ENCODE measurements at places on chromosomes 16 and 17.
A peak's percentile ranks its signal among the peaks of the same experiment; 100 is the strongest.

- no peak for DNase-seq
These were observed 3.5 kb downstream of the KRT40 start for GRCh38 chr17:40980596-40980995.

DNA sequence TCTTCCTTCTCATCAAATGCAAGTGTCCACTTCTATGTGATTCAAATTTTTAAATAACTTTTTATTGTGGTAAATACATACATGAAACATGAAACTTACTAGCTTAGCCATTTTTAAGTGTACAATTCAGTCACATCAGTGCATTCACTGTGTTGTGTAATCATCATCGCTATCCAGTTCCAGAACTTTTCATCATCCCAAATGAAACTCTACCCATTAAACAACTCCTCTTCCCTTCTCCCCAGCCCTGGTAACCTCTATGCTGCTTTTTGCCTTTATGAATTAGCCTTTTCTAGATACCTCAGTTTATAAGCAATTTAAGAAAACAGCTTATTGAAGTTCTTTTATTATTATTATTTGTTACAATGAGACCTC is 41.1 kb upstream of the IL34 start:
- no peak for DNase-seq

- DNase-seq, result no peak
These were observed 49.3 kb downstream of the TMC6 start for GRCh38 chr17:78079253-78079652.

- DNase-seq, result no peak
These were observed 37.9 kb upstream of the SLC38A10 start for GRCh38 chr17:81332914-81333528.

GRCh38 chr17:77882481-77883212 is 75.9 kb upstream of the TNRC6C start:
- no peak for DNase-seq

- DNase-seq, result peak; percentile 66
These were observed 46.9 kb downstream of the TUBD1 start for GRCh38 chr17:59845595-59846393.

- DNase-seq, result no peak
These were observed 439.3 kb upstream of the GOT2 start for GRCh38 chr16:59173408-59173831.

DNA sequence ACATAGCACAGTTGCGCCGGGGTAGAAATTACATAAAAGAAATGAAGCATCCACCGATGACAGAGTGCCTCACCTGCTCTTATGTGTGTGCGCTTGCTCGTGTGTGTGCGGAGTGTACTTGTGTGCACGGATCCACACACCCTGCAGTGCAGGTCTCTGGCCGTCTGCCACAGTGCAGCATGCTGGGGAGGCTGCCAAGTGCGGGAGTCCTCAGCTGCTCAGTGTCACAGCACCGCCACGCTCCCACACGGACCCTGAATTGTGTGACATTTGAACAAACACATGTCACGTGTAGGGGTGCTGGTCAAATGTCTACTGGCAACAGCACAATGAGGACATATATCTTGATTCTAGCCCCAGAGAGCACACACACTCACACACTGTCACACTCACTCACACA is 243.0 kb upstream of the MYOCD start:
- DNase-seq, result no peak

GRCh38 chr17:55086635-55087058 is 118.1 kb downstream of the STXBP4 start:
- peak; percentile 40 for DNase-seq

DNA sequence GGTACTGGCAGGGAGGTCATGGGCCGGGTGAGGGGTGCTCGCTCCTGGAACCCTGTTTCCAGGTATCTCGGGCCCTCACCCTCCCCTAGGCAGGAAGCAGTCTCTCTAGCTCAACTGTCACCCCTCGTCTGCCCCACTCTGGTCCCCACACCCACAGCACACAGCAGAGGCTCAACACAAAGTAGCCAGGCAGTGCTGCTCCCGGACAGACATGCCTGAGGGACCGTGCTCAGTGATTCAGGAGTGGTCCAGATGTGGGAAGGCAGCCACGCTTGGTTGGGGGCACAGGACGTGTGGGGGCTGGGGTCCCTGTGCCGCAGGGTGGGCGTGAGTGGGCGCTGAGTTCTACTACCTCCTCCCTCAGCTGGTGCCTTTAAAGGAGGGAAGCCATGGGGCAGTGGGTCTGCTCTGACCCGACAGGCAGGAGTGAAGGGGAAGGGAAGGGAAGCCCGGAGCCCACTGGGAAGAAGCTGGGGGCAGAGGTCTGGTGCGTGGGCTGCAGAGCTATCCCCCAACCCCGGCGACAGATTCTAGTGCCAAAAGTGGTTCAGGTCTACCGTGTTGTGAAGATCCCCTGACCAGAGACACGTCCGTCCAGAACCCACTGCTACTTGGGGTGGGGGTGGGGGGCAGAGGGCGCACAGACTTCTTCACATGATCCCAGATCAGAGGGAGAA is 11.8 kb downstream of the SLC16A3 start:
- DNase-seq, result no peak

DNA sequence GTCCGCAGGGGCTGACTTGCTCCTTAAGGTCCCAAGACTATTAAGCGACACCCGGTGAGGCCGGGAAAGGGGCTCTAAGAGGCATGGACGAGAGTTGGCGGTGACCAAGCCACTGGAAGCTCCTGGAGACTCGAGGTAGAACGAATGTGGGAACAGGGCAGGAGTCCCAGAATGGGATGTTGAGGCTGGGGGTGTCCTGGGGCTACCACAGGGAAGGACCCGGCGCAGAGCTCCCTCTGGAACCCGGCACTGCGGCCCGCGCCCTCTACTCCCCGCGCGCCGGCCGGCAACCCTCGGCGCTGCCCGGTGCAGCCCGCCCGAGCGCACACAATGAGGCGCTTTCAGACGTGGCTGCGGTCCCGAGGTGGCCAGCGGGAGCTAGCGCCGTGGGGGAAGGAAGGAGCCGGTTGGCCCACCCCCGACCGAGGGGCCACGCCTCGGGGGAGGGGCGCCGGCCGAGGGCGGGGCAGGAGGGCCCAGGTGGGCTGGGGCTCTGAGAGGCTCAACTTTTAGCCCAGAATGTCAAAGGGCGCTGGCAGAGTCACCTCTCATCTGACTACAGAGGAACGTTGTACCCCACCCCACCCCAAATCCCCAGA is at the start of gene CHST6:
CHST6 (minus strand) TSS at position 366 of the 599 bp plus-strand sequence. CDS start 15,613 bp downstream, outside the sequence.
- DNase-seq, result no peak

GRCh38 chr16:19680881-19681340 is 37.1 kb downstream of the KNOP1 start:
- no peak for DNase-seq

DNA sequence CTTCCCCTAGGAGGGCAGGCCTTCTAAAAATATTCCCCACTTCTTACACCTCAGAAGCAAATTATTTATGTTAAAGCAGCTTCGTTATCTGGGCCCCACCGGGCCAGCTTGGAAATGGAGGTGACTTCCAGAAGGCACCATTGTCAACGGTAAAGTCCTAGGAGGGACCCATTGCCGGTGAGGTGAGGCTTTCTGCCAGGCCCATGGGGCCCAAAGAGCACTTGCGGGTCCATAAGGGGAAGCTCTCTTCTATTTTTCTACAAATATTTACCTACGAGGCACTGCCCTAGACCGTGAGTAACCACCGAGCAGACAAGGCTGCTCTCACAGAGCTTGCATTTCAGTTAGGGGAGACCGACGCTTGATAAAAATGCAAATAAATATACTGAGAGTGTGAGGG is 41.5 kb downstream of the C16orf78 start:
- DNase-seq, result no peak

DNA sequence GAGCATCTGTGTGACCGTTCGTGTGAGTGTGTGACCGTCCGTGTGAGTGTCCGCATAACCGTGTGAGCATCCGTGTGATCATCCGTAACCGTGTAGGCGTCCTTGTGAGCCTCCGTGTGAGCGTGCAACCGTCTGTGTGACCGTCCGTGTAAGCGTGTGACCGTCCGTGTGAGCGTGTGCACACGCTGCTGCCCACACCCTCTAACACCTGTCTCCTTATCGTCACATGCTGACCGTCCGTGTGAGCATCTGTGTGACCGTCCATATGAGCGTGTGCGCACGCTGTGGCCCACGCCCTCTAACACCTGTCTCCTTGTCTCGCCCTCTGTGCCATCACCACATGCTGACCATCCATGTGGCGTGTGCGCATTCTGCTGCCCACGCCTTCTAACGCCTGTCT is 31.1 kb downstream of the NME3 start:
- no peak for DNase-seq

DNA sequence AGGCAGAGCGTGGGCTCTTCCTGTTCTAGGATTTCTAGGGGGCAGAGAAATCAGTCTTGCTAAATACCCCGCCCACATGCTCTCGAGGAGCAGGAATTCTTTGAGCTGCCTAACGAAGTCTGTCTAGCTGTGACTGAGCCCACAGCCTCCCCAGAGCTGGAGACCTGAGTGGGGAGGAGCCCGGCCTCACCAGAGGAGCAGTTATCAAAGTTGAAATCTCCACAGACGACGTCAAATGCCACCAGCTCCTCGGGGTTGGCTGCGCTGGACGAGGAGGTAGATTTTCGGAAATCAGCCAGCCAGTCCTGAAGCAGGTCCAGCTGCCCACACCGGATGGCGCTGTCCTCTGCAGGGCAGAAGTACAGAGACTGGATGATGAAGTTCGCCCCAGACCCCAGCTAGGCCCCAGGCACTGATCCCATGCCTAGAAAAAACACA is 53.8 kb downstream of the PRMT7 start:
- no peak for DNase-seq

- DNase-seq, result no peak
These were observed 4.7 kb downstream of the AMFR start for GRCh38 chr16:56420613-56421012.

DNA sequence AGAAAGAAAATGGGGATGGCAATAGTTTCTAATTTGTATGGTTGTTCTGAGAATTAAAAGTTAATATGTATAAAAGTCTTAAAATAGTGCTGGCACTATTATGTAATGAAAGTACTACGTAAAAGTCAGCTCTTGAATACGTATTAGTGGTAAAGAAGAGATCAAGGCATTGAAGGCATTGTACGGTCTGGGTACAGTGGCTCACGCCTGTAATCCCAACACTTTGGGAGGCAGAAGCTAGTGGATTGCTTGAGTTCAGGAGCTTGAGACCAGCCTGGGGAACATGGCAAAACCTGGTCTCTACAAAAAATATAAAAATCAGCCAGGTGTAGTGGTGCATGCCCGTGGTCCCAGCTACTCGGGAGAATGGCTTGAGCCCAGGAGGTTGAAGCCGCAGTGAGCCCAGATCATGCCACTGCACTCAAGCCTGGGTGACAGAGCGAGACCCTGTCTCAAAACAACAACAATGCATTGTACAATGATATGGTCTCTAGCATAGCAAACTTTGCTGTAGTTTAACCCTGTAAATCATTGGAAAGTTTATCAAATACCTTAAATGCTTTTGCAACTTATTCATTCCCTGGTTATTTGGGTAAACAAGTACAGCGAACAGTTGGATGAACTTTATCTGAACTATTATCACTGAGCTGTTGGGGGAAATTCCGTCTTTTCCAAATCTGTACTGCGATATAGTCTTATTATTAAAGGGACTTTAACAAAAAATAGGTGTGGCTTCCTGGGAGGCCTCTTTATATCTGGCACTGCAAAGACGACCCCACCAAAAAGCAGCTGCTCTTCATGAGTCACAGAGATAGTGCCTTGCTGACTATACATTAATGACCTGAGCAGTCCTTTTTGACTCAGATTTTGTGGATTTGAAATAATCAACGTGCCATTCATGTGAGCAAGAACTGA is 73.6 kb downstream of the GPRC5B start:
- peak; percentile 96 for DNase-seq

GRCh38 chr16:67449739-67450138 is 18.8 kb downstream of the HSD11B2 start:
- DNase-seq, result no peak

DNA sequence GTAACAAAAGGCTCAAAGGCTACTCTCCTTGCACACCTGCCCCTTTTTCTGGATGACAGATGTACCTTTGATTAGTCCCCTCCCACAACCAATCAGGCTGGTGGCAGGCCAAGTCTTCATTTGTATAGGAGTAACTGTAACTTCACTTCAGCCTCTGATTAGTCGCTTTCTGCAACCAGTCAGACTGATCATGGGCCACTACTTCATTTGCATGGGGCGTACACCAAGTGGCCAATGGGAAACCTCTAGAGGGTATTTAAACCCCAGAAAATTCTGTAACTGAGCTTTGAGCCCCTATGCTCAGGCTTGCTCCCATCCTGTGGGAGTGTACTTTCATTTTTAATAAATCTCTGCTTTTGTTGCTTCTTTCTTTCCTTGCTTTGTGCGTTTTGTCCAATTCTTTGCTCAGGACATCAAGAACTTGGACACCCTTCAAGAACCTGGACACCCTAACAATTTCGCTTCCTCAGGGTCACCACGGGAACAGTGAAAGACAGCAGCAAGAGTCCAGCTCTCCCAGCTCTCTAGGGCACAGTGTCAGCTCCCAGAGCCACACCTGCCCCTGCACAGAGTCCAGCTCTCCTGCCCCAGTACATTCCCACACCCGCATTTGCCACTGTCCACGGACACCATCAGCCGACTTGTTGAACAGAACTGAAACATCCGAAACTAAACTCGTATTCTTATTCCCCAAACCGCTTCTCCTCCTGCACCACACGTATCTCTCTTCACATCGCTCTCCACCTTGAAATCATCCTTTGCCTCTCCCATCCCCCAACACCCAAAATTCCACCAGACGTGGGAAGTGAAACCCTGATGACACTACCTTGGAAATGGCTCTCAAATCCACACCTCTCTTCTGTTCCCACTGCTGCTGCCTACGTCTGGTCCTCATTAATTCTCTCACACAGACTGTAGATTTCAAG is 53.4 kb downstream of the ABCC12 start:
- DNase-seq, result no peak

GRCh38 chr16:5207001-5207523 is 109.5 kb upstream of the EEF2KMT start:
- no peak for DNase-seq

DNA sequence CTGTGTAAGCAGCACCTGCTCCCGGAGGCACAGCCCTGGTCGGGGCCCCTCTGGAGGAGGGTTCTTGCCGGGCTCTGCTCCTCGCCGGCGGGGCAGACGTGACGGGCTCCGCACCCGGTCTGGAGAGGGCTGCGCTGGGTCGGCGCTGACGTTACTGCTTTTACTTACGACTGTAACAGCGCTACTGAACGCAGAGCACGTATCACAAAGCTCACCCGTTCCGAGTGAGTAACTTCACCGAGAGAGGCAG is 1.3 kb upstream of the RAB40C start:
- DNase-seq, result no peak

GRCh38 chr17:46061435-46061834 is 62.4 kb downstream of the STH start:
- DNase-seq, result no peak

- no peak for DNase-seq
These were observed 68.6 kb downstream of the CDYL2 start for GRCh38 chr16:80735846-80736245.

DNA sequence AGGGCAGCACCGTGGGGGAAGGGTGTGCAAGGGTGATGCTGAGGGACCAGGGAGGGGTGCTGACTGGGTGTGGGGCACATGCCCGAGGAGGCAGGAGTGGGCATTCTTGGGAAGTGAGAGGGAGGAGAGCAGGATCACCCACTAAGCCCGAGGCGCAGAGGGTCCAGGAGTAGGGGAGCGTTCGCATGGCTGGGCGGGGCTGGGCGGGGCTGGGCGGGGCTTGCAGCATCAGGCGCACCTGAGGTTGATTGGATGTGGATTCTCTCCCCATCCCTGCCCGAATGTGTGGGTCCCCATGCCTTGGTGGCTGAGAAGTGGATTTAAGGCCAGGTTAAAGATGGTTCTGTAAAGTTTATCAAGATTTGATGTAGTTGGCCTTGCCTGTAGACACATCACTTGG is 14.2 kb downstream of the BANP start:
- no peak for DNase-seq

- no peak for DNase-seq
These were observed 146.1 kb downstream of the C16orf78 start for GRCh38 chr16:49519741-49520140.

All from NCI-H226 (cell line).